NCI-H1092 treated with DMSO at 0.1 percent for 48 hours (cell line): ENCODE measurements at places on chromosomes 3 and 15.

DNA sequence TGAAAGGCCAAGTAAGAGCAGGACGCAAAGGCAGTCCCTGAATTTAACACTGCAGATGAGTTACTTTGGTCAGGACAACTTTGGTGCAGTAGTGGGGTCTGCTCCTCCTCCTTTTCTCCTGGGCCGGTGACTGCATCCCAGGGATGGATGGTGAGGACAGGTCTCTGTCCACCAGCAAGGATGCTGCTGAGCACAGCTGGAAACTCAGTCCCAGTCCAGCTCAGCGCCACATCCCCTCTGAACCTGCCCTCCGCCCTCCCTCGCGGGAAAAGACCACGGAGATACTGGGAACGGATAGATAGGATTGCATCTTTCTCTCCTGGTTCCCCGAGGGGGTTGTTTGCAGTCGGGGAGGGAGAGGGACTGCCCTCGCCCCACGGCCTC lies 13.8 kb downstream of the GRAMD2A start:
- DNase-seq, result no peak

GRCh38 chr3:123154020-123154985 lies 47.4 kb upstream of the SEC22A start:
- no peak for DNase-seq

DNA sequence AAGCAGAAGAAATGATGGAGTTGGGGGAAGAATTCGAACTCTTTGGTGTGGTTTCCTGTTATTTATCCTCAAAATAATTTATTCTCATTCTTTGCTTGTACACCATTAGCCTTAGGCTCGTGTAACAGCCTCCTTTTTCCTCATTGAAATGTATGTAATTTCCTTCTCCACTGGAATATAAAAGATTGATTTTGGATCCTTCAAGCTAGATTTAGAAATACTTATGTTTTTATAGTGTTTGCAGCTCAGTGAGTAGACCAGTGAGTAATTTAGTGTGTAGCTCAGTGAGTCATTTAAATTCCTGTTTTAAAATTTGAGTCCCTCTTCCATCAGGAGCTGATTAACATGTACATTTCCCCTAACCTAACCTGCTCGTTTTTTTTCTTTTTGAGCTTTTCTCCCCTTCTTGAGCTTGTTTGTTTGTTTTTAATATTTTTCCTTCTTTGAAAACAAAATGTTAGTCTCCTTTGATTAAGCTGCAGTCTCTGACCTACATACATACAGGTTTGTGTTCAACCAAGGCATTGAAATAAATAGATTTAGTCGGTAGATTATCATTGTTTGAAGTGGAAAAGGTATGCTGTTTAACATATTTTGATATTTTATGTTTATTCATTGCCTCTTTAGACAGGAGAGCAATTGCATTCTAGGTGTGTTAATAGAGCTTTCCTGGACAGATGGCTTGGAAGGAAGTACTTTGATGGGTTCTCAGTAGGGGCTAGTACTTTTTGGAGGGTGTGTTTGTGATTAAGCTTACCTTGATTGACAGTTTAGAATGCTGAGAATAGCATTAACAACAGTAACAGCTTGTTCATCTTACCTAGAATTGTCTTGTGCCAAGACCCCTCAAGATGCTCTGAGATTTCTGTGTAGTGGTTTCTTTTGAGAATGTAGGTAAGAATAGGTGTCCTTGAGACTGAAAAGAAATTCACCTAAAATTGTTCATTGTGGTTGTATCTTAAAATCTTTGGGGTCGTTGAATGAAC lies 5.9 kb downstream of the USP3 start:
- no peak for DNase-seq

DNA sequence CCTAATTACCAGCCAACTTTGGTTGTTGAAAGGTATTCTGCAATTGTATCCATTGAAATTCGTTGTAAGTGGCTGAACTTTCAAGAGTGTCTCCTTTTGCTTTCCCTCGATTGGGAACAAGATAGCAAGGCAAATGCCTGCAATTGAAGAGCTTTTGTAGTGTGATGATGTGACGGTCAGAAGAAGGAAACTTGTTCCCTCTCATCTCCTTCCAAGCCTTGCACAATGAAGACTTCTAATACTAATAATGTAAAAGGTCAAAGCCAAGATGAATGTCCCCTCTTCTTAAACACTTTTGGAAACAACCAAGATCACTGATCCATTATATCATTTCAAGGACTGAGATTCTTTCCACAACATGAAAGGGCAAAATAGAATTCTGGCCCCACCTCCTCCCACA lies 101.9 kb upstream of the LMCD1 start:
- DNase-seq, result no peak

DNA sequence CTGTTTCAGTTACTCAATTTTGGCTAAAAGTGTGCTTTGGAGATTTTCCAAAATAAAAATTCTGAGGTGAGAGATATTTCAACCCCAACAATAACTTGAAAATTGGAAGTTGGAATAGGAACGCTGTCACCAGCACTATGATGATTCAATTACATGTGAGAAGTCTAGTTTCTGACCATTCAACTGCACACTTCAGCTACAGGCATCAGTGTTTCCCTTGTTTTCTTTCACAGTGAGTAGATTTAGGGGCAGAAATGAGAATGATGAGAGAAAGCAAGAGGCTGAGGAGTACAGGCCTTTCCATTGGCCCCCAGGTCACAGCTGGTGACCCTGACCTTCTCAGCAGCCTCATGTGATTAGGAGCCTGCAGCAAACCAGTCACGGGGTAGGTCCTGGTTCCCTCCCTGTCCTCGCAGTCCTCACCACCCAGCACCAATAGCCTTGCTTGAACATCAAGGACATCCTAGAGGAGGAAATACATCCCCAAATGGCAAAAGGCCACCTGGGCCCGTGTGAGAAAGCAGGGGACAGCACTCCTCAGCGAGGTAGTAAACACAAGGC lies 10.0 kb upstream of the FILIP1L start:
- no peak for DNase-seq

GRCh38 chr3:100719136-100719535 lies 9.8 kb downstream of the TFG start:
- DNase-seq, result no peak

- DNase-seq, result no peak
Measured at GRCh38 chr15:35540021-35540420, 5.9 kb downstream of the DPH6 start.

GRCh38 chr3:37824954-37825328 lies 36.7 kb upstream of the CTDSPL start:
- DNase-seq, result no peak
